Activated CD4-positive, alpha-beta T cell treated with anti-CD3 and anti-CD28 coated beads, Interleukin-2, amount 50 U/mL, for 48 hours (primary cell): ENCODE measurements at places on chromosomes 2 and 18.

GRCh38 chr2:83602753-83603152, 856.3 kb downstream of the SUCLG1 start:
- DNase-seq, result no peak

DNA sequence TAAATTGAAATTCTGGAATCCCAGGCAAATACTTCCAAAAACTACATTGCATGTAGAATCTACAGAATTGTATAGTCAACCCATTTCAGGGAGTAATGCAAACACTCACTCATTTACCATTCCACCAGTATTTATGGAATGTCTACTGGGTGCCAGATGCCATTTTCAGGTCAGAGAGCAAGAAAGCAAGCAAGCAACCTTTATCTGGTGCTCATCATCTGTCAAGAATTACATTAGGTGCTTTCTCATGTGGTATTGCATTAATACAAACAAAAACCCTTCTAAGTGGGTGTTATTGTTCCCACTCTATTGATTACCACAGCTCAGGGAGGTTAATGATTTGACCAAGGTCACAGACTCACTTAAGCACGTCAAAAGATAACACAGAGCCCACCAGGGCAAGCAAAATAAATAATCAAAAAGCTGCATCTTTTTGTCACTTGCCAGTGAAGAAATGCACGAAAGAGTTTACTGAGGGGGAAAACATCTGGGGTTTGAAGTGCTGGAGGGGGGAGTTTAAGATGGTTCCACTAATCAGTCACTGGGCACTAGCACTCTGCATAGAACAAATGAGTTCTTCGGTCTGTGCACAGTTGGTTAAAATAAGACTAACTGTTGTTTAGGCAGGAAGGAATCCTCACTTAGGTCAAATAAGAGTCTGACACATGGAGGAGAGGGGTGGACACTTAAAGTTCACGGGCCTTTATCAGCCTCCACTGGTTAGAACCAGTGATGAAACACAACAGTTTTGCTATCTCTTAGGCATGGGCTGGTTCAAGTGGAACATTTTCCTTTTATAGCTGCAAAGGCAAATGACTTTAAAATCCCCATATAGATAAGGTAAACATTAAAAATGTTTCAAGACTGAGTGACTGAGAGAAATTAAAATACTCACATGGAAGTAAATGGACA, 208.8 kb downstream of the CDH2 start:
- DNase-seq, result no peak

GRCh38 chr2:181243319-181243718, 213.9 kb upstream of the ITGA4 start:
- no peak for DNase-seq

GRCh38 chr18:57951117-57951796, 92.8 kb upstream of the NEDD4L start:
- no peak for DNase-seq

GRCh38 chr2:68767031-68767961, 32.7 kb downstream of the ARHGAP25 start:
- DNase-seq, result peak; percentile 45

- DNase-seq, result no peak
These were observed 10.5 kb downstream of the WDR43 start for GRCh38 chr2:28904802-28905457.

DNA sequence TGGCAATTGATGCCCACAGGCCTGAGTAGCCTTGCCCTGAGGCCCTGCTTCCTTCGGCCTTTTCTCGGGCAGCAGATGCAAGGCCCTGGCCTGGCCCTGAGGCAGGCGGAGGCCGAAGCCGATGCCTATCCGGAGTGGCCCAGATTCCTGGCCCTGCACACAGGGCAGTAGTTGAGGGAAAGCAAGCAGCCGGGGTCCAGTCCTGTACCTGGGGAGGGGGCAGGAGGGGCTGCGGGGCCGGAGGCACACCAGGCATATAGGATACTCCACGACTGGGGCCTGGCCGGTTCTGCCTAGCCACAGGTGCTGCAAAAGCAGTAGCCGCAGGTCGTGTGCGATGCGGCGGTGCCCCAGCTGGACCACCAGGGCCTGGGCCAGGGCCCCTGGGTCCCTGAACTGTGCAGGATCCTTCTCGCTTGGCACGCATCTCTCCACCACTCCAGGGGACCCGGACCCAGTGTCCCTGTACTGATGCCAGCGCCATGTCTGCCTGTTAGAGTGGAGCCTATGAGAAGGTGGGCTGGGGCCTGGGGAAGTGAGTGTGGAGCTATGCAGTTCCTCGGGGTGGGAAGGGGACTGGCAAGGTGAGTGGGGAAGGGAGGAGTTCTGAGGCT, 1.8 kb downstream of the PRR30 start:
- no peak for DNase-seq

GRCh38 chr2:23624915-23625314, 239.9 kb downstream of the KLHL29 start:
- no peak for DNase-seq

DNA sequence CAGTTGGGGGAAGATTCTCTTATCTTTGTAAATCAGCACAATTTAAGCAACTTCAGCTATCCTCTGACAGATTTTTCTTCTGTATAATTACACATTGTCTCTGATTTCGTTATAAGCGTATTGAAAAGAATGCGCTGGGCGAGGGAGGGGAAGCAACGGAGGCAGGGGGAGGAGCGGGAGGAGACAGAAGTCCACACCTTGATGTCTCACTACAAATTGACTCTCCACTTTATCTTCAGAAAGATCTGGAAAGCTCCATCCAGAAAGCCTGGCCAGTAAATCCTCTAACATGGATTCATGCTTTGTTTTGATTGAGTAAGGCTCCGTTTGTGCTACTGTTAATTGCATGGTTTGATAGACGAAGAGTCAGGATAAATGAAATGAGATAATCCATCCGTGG, 76.6 kb downstream of the SMIM21 start:
- no peak for DNase-seq

GRCh38 chr2:145221032-145221431, 701.1 kb upstream of the ZEB2 start:
- no peak for DNase-seq

DNA sequence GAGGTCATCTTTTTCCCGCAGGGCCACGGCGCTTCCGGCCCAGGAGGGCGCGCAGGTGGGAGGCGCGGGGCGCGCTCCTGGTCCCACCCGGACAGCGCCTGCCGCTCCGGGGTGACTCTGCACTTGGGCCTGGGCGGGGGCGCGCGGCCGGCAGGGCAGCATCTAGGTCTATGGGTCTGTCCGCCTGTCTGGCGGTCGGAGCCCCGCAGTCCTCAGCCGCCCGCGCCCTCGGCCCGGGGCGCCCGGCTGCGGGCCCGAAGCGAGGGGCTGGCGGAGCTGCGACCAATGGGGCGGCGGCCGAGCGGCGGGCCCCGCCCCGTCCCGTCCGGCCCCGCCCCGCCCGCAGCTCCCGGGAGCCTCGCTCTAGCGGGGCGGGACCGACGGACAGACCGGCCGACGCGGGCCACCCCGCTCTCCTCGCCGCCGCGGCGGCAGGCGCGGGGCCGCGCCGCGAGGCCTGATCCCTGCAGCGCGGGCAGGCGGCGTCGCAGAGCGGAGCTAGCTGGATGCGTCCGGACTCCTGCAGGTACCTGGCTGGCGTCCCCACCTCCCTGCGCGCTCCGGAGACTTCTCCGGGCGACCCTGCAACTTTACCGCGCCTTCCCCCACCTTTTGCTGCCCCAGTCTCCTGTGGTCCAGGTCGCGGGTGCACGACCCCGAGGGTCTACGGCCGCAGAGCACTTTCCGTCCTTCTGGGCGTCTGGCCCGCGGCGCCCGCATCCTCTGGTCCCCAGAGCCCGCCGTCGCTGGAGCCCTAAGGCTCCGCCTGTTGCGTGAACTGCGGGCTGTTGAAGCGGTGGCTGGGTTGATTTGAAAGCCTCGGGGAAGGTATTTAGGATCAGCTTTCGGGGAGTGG, at the start of gene KCNS3:
TSS of gene KCNS3 (plus strand) at position 387 of the 856 bp plus-strand sequence. CDS start 52,342 bp downstream, outside the sequence.
- peak; percentile 8 for DNase-seq

DNA sequence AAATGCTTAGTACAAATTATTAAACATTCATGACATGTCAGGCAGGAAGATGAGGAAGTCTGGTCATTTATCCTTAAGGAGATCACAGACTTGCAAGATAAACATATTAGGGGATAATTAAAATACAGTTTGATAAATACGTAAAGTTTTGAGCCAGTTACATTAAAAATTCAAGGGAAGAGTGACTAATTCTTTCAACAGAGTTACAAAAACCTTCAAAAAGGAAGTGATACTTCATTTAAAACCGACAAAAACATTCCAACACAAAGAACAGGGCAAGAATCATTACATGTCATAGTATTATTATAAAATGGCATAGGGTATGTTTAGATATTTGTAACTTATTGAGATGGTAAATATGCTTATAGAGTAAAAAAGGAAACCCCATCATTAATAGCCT, 636.0 kb downstream of the NR4A2 start:
- DNase-seq, result no peak

DNA sequence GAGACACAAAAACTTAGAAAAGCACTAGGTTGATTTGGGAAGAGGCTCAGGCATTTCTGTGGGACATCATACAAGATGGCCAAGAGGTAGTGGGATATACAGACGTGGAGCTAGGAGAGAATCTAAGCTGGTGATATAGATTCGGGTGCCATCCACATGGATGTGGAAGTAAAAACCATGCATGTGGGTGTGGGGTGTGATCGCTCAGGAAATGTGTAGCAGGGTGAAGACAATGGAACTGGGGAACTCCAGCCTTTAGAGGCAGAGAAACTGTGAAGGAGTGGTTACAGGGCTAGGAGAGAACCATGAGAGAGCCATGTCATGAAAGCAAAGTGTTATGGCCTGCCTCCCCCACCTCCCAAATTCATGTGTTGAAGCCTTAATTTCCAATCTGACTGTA, 43.0 kb upstream of the CTLA4 start:
- DNase-seq, result no peak

DNA sequence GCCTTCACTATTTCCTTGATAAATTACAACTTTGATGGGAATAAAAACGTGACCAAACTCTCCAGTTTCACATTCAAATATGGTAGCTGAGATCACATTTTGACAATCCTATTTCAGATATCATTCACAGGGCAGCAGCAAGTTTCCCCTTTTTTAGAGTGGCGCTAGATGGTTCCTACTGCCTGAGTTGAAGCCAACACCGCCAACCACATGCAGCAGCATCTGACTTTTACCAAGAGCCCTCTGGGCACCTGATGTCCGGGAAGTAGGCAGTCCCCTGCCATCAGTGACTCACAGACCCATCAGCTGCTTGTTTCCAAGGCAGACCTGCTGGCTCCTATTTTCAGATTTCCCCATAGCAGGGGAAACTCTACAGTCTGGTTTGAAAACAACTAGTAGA, 4.0 kb upstream of the MREG start:
- peak; percentile 47 for DNase-seq

GRCh38 chr2:112916145-112916571, 5.2 kb downstream of the IL37 start:
- DNase-seq, result peak; percentile 48

DNA sequence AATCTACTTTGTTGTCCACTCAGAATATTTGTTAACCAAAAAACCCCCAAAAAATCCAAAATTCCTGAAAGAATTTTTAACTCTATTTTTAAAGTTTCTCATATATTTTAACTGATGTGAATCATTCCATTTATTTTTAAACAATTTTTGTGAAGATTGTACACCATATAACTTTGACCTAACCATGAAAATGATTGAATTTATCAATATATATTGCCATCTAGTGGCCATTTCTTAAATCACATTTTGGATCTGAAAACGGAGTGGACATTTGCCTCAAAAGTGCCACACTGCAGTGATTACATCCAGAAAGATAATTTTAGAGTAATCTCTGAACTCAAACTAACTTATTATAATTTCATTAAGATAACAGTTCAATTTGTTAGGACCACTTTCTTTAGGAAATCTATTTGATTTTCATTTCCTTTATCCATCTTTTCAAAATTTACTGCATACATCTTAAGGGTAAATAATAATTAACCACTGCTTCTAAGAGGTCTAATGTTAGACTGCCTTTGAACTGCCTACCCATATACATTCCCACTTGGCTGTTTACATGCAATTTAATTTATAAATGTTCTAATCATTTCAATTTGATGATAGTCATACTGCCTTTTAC, 71.1 kb downstream of the DSC3 start:
- no peak for DNase-seq

DNA sequence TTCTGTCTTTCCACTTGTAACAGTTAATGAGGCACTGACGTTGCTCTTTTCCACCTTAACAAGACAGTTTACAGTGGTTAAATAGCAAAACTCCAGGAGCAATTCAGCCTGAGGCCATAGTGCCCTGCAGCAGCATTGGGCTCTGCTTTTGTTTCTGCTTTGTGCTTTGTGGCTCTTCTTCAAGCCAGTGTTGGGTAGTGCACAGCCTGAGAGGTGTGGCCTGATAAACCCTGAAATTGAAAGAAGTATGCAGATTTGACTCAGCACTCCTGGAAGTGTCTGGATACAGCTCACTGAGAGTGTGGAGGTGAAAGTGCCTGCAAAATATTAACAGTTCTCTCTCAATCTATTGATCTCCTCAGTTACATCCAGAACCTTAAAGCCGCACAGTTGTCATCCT, 63.0 kb downstream of the STK25 start:
- no peak for DNase-seq

GRCh38 chr2:143175438-143175837, 46.2 kb downstream of the ARHGAP15 start:
- no peak for DNase-seq

DNA sequence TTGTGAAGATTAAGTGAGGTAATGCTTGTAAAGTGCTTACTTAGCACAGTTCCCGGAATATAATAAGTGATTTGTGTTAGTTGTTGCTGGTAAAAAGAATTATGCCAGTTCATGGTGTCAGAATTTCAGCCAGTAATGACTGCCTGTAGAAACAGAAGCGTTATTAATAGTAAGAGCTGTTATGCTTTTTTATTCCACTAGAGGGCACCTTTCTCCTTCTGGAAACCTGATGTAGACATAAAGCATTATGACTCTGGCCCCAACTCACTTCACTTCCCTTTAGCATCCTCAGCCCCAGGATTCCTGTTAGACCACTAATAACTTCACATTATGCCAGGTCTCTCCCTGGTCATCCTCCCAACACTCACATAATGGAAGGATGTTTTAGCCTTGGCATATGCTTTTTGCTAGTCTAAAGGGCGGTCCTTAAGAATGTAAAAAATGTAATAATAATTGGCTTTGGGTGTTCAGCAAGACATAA, 34.9 kb downstream of the C18orf54 start:
- DNase-seq, result no peak

- DNase-seq, result no peak
These were observed 73.6 kb downstream of the DNMT3A start for GRCh38 chr2:25268139-25268538.

GRCh38 chr2:192186806-192187205, 7.9 kb downstream of the TMEFF2 start:
- DNase-seq, result no peak

- no peak for DNase-seq
These were observed 22.7 kb downstream of the LDLRAD4 start for GRCh38 chr18:13241083-13241892.

DNA sequence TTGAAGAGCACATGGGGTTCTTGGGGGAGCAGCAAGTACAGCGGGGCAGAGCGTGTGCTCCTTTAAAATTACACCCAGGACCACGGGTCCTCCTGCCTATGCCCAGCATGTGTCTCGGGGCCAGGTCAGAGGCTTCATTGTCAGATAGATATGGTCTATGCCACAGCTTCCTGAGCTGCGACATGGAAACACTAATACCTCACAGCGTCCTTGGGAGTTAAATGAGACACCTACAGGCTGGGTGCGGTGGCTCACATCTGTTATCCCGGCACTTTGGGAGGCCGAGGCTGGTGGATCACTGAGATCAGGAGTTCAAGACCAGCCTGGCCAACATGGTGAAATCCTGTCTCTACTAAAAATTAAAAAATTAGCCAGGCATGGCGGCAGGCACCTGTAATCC, 110.8 kb upstream of the ATL2 start:
- no peak for DNase-seq
